ENCODE measurements at places on chromosomes 12 and 14. TPM values are rescaled to one million over a fixed set of nuclear protein-coding genes. Genes with fewer than 3 reads are reported as not detected.

TEX52 gene
- total RNA-seq, result not detected

HOXC9 gene
- total RNA-seq, result not detected

CISTR gene
- not detected for total RNA-seq

PCK2 gene
- 615 TPM for total RNA-seq

SERPINA9 gene
- total RNA-seq, result not detected

GARIN6 gene
- total RNA-seq, result not detected

MIP gene
- total RNA-seq, result 0.81 TPM

GTF2A1 gene
- 12.4 TPM for total RNA-seq

GRCh38 chr12:56469007-56469930, 891 bp downstream of the SPRYD4 start:
- H3K27me3 ChIP-seq, result no peaks in the 10 kb centered on the region
- no peaks in the 10 kb centered on the region for H3K36me3 ChIP-seq
- peak overlapping the region; percentile 65 for H3K4me3 ChIP-seq
- H3K4me1 ChIP-seq, result peaks cover 1% of the 10 kb centered on the region
- peak; percentile 70 for DNase-seq

DNA sequence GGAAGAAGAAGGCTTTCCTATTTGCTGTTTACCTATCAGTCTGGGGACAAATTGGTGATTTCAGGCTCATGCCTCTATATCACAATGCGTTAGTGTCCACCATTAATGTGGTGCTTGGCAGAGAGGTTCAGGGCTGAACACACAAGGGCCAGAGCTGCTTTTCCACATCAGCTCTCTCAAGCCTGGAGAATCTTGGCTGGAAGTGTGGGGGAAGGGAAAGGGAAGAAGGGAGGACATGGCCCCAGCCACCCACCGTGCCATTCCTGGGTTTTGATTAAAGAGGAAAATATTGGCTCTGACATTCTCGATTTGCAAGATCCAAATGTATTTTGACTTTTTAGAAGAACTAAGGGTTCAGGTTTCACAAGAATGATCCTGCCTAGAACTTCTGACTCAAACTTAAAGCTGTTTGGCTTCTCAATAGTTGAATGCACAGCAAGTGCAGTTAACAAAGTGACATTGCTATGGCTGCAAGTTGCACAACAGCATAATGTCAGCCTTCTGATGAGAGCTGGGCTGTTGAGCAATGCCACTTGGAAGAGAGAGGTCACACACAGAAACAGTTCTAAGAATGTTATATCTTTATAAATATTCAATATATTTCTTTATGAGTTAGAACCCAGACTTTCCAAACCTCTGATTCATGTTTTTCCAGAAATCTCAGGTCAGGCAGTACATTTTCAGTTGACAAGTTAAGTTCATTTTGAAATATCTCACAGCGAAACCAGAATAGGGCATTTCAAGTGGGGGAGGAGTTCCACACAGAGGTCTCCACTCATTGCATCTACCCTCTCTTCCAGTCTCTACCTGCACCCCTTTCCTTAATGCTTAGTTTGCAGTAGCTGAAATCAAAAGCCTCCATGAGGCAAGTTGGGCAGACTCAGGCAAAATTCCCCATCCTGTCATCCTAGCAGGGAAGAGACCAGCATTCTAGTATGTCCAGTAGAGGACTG, 25.3 kb downstream of the IGF1 start:
- peak overlapping the region; percentile 74 for H3K27ac ChIP-seq
- DNase-seq, result peak; percentile 42
- peaks cover 68% of the 10 kb centered on the region for H3K4me1 ChIP-seq
- H3K36me3 ChIP-seq, result no peaks in the 10 kb centered on the region

DNA sequence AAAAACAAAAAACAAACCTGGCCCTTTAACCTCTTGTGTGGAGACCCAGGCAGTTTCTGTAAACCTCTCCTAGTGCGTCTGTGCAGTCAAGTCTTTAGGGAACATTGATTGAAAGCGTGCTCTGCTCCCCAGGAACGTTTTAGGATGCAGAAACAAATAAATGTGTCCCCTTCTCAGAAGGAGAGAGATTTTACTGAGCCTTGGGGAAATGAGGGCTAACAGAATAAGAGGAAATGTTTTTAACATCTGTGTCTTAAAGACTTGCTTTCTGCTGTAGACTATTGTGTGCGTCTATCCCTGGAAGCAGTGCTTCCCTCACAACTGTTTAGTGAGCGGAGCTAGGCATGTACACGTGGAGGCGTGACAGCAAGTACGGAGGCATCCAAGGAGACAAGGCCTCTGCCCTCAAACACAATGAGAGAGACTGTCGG, 54.3 kb downstream of the TECPR2 start:
- H3K4me3 ChIP-seq, result no peak overlapping the region
- no peak for DNase-seq
- no peak overlapping the region for H3K27ac ChIP-seq
- H3K4me1 ChIP-seq, result no peaks in the 10 kb centered on the region

DNA sequence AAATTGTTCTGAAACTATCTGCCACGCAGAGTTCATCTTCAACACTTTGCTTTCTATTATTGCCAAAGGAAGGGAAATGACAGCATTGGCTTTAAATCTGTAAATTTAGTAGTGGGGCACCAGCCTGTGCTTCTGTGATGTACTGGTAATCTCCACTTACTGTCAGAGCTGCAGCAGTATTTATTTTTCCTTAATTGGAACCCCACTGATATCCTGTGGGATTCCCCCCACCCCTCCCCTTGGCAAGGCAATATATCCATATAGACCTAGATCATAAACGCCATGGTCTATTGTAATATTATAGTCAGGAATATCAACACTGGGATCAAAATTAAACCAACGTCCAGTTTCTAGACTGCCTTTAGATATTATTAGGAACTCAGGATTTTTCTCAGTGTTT, 96.7 kb downstream of the RMST start:
- DNase-seq, result no peak
- H3K27ac ChIP-seq, result no peak overlapping the region
- H3K36me3 ChIP-seq, result no peaks in the 10 kb centered on the region
- no peaks in the 10 kb centered on the region for H3K4me1 ChIP-seq
- H3K27me3 ChIP-seq, result no peaks in the 10 kb centered on the region
